ENCODE measurements at places on chromosomes 12 and 14. TPM values are rescaled to one million over a fixed set of nuclear protein-coding genes. Genes with fewer than 3 reads are reported as not detected.

The AQP2 gene
- total RNA-seq, result not detected

The RPS6KA5 gene
- 2.1 TPM for total RNA-seq

The STYK1 gene
- total RNA-seq, result 19.5 TPM

The SLC5A8 gene
- not detected for total RNA-seq

The BATF gene
- not detected for total RNA-seq

The VASH1 gene
- total RNA-seq, result 101 TPM

The POMT2 gene
- 12.5 TPM for total RNA-seq

The STXBP6 gene
- not detected for total RNA-seq

The OLR1 gene
- not detected for total RNA-seq

The COX6A1 gene
- total RNA-seq, result 523 TPM

The ACSS3 gene
- total RNA-seq, result 0.19 TPM

The PPFIBP1 gene
- 114 TPM for total RNA-seq

The TAS2R31 gene
- 5.1 TPM for total RNA-seq

The KRT6C gene
- total RNA-seq, result not detected

The KLRB1 gene
- not detected for total RNA-seq

The IFNG-AS1 gene
- not detected for total RNA-seq

The SALL2 gene
- 0.45 TPM for total RNA-seq

The HELB gene
- total RNA-seq, result 1.3 TPM

The MYO1H gene
- total RNA-seq, result not detected

The GNB3 gene
- total RNA-seq, result 1.5 TPM

The FAM90A1 gene
- not detected for total RNA-seq

The TCP11L2 gene
- total RNA-seq, result 26.4 TPM

The PTPRO gene
- not detected for total RNA-seq

The FGF23 gene
- total RNA-seq, result not detected

The EMC9 gene
- total RNA-seq, result 23.7 TPM

The RAD9B gene
- 0.38 TPM for total RNA-seq

The TOMM20L gene
- total RNA-seq, result not detected

The PYGL gene
- 63.3 TPM for total RNA-seq

The PLEK2 gene
- total RNA-seq, result 13.1 TPM

The INHBC gene
- total RNA-seq, result not detected

The CD9 gene
- 1,308 TPM for total RNA-seq

The ANO4 gene
- 0.94 TPM for total RNA-seq

The LGR5 gene
- not detected for total RNA-seq

The GNG2 gene
- 4.3 TPM for total RNA-seq

The LTBR gene
- 39.0 TPM for total RNA-seq

The TMEM253 gene
- total RNA-seq, result not detected

The DAO gene
- total RNA-seq, result not detected

The LMO3 gene
- total RNA-seq, result under 0.01 TPM

The ZNF891 gene
- 0.54 TPM for total RNA-seq

The SYCP3 gene
- total RNA-seq, result 0.09 TPM

The TUBA1C gene
- total RNA-seq, result 342 TPM
